ENCODE measurements at places on chromosomes 2 and 18.

GRCh38 chr2:162828545-162828944, 10.0 kb downstream of the KCNH7 start:
- DNase-seq = no peak

DNA sequence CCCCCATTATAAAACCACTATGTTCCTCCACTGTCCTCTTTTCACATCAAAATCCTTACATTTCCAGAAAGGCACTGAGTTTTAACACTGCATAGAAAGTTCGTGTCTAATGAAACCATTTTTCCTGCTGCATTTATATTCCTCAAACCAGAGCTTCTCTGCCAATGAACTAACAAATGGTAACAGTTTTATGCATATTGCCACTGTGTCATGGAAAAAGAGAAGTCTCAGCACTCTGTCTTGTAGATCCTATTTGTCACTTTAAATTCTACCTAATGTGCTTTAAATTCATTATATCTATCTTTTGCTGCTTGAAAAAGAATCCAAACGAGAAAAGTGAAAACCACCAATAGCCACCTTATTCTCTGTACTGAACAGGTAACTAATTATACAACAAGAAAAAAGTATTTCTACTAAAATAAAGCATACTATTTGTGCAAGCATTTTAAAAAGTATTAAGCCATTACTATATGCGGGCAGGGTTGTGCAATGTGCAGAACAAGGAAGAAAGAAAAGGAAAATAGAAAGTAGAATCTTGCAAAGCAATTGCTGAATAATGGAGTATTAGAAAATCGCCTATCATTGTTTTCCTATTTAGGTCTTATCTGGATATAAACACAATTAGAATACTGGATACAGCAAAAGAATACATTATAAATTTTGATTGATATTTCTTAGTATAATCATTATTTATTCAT, 328.9 kb downstream of the ZEB2 start:
- no peak for DNase-seq

GRCh38 chr2:85516653-85517389, 22.1 kb upstream of the MAT2A start:
- no peak for DNase-seq

DNA sequence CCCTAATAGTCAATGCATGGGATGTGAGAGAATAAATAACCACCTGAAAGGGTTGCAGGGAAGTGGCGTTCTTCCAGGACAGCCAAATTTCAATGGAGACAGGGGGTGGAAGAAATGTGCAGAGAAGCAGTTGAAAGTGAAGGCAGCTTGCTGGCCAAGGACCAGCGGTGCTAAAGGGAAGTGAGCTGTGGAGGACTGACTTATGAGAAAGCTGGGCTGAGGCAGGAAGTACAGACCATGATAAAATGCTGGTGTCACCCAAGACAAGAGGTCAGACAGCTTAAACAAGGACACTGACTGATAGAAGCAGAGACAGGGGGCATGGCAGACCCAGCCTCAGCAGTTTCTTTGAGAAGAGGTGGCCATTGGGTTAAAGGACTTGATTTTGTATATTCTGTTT, 106.7 kb downstream of the DTNB start:
- DNase-seq = no peak

- no peak for DNase-seq
Measured at GRCh38 chr2:112073875-112074274, 18.8 kb downstream of the TMEM87B start.

GRCh38 chr2:57569396-57569795, 477.2 kb upstream of the VRK2 start:
- DNase-seq = no peak

DNA sequence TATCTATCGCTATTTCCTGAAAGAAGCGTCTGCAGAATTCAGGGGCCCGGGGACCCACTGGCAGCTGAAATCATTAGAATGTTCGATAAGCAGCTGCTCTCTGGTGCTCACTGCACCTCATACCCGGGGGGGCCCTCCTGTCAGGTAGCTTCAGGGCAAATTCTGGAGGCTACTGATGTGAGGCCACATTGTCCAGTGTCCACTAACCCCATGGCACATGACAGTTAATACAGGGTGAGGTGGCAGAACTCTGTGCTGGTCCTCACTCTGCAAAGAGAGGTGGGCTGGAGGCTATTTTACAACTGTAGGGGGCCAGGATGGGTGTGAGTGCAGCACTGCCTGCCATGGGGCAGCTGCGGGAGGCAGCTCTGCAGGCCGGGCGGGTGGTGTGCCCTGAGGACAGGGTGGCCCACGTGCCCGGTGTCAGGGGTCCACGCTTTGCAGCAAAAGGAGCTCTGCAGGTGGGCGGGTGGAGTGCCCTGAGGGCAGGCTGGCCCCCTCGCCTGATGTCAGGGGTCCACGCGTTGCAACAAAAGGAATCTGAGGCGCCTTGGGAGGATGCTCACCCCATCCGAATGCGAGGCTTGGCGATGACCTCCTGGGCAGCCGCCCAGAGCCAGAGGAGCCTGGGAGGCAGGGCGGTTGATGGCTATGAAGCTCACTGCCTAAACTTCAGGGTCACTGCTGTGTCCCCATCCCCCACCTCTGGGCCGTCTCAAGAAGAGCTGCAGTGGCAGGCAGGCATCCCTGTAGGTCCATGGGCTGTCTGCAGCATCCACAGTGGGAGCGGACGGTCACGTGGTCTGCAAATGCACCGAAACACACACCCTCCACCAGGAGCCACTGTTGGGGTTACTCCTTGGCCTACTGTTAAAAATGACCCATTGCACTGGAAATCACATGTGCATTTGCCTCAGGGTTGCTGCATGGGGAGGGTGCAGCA, 207.0 kb upstream of the SALL3 start:
- no peak for DNase-seq

DNA sequence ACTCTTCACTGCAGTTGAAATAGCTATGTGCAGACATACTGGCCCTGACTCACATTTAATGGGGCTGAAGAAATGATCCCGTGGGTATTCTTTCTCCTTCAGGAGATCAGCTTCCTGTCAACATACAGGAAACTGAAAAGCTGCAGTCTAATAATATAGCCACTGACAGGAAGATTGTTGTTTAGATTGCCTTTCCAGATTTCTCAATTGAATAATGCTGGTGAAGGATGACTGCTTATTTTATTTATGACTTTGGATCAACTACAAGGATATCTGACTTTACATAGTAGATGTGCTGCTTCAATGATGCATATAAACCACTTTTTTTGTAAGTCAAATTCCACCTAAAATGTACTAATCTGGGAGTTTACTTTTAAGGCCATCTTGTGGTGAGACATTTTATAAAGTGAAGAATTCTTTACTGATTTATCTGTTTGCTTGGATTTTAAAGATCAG, 93.4 kb upstream of the MAP4K3 start:
- DNase-seq = no peak

DNA sequence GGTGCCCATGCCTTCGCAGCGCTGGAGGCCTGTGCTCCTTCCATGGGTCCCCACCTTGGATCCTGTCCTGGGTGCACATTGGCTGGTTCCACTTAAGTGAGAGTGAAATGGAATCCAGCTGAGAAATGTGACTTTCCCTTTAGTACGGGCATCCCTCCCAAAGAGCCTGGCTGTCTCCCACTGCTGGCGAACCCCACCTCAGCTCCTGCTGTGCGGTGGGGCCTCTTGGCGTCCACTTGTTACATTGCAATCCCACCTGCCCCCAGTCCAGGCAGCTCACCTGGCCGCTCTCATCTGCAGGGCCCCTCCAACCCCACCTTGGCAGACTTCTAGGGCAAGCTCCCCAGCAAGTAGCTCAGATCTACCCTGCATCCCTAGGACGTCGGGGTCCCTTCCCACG, 35.5 kb upstream of the GNAL start:
- DNase-seq = no peak

GRCh38 chr2:95034818-95035217, 9.3 kb downstream of the MAL start:
- DNase-seq = no peak

GRCh38 chr2:114056294-114057143, 166.6 kb downstream of the ACTR3 start:
- DNase-seq = no peak

- DNase-seq = peak; percentile 55
Measured at GRCh38 chr2:65370387-65371073, 61.9 kb downstream of the SPRED2 start.

- DNase-seq = no peak
Measured at GRCh38 chr2:25692143-25692542, 18.8 kb upstream of the DTNB start.

- DNase-seq = no peak
Measured at GRCh38 chr2:223594259-223594658, 7.9 kb downstream of the SCG2 start.

DNA sequence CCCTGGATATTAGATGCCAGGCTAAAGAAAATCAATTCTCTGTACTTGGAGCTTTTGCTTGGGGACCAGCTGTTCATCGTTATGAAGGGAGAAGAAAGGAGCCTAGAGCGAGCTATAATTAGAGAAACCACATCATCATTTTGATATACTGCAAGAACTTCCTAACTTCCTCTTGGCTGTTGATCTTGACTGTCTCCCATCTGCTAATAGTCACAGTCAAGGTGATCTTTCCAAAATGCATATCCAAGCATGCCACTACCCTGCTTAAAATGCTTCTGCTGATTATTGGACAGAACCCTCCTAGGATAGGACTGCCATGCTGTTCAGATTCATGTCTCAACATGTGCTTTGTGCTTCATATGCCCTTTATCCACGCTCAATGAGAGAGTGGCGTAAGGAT, 54.8 kb downstream of the RAPGEF4 start:
- DNase-seq = no peak

DNA sequence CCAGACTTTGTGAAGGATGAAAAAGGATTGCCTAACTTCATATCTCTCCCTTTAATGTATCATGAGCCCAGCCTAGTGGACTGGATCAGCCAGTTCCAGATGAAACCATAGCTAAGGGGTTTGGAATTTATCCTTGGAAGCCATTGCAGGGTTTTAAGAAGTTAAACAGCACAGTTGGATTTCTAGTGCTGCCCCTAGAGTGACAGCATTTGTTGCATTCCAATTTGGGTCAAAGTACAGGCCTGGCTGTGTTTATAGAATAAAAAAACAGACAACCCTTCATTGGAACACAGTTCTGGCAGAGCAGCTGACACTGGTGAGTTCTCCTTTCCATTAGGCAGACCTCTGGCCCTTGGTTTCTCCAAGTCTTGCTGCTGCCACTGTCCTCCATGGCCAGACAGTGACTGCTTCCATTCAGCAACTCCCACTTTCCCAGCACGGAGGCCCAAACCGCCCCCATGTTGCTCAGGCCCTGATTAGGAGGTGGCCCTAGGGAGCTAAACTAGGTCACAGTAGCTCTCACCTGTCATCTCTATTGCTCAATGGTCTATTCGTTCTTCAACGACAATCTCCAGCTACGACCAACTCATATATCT, 8.0 kb downstream of the GPR39 start:
- DNase-seq = no peak

DNA sequence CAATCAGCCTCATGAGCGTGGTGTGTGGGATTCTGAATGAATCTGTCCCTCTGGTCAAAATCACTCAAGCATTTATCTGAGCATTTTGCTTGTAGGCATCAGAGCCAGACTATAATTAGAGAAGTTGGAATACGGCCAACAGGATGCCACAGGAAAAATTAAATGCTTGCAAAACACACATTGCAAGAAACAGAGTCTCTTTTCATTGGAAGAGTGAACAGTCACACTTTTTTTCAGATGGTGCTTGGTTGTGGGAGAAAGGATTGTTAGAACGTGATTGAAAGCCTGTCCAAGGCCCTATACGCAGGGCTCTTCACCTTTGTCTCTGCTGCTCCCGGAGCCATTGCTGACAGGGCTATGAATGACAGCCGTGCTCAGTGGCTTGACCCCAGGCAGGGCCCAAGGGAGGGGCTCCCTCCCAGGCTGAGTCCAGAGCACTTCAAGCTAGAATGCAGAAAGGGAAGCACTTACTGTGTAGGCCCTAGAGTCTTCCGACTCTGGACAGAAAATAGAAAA, 59.8 kb downstream of the SNTG2 start:
- DNase-seq = peak; percentile 97

DNA sequence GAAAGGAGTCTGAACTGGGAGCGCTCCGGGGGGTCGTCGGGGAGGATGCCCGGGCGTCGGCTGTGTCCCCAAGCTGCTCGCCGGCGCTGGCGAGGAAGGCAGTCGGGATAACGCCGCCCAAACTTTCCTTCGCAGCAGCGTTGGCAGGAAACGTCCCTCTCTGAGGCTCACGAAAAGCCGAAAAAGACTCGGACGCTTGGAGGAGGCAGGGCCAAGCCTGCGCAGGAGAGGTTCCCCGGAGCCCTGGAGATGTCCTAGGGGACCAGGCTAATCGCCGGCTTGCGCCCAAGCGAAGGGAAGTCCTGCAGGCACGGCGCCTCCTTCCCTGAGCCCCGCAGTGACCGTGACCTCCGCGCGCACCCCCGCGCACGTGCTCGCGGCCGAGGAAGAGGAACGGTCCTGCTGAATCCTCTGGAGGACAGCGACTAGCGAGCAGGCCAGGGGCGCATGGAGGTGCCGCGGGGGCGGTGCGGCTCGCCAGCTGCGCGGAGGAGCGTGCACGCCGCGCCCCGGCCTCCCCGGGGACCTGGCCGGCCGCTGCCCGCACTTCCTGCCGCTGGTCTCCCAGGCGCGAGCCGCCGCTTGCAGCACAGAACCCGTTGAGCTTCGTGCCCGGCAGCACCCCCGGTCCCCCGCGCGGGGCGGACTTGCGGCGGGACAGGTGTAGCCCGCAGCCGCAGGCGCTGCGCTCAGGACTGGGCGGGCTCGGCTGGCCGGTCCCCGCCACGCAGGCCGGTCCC, at the start of gene SH3RF3:
SH3RF3 (plus strand) TSS at position 590 of the 740 bp plus-strand sequence.
- no peak for DNase-seq

DNA sequence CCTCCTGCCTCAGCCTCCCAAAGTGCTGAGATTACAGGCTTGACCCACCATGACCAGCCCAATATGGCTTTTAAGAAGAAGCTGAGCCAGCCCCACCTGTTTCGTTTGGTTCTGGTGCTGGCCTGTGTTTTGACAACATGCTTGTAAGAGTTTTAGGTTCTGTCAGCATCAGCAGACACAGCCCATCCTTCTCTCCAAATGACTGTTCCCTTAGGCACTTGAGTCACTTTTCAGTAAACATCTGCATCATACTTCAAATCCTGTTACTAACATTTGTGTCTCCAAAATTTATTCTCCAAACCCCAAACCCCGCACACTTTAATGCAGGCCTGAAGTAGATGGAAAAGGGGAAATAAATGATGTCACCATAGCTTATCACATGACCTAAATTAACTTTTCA, 1118.5 kb downstream of the TSN start:
- DNase-seq = no peak

DNA sequence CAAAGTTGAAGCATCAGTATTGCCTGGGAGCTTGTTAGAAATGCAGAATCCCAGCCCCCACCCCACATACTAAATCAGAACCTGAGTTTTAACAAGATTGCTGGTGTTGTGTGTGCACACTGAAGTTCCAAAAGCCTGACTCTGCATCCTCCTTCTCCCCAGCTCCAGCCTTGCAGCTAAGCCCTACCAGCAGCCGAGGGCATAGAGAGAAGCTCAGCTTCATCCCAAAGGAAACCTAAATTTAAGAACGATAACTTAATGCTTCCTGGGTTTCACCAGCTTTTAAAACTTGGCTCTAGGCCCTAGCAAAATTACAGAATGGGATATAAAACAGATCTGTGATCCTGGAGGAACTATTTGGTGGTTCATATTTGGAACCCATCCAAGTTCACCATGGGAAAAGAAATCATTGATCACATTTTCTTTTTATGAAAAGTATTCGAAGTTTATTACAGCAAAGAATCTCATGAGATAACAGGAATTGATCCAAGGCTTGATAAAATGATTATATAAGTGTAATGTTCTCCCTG, 11.1 kb downstream of the SMYD1 start:
- no peak for DNase-seq

Data from NCI-H1417 (cell line).